A549 treated with RU486 at 1 μM for 4 hours (cell line): ENCODE measurements at places on chromosomes 3 and 15. TPM values are rescaled to one million over a fixed set of nuclear protein-coding genes. Genes with fewer than 3 reads are reported as not detected.

ZNF620 gene
- 1.5 to 1.8 TPM (median 1.6 TPM) in 5 replicates for total RNA-seq

PRTG gene
- total RNA-seq, result 9.6 to 12.6 TPM (median 11.1 TPM) in 5 replicates

PLAAT1 gene
- total RNA-seq, result not detected in 5 replicates

TRH gene
- not detected in 5 replicates for total RNA-seq

DNAJB11 gene
- 51.0 to 57.0 TPM (median 54.6 TPM) in 5 replicates for total RNA-seq

ZNF445 gene
- 1.8 to 2.7 TPM (median 2.4 TPM) in 5 replicates for total RNA-seq

FANCD2OS gene
- not detected in 5 replicates for total RNA-seq
